ENCODE measurements at places on chromosomes 16 and 17.

DNA sequence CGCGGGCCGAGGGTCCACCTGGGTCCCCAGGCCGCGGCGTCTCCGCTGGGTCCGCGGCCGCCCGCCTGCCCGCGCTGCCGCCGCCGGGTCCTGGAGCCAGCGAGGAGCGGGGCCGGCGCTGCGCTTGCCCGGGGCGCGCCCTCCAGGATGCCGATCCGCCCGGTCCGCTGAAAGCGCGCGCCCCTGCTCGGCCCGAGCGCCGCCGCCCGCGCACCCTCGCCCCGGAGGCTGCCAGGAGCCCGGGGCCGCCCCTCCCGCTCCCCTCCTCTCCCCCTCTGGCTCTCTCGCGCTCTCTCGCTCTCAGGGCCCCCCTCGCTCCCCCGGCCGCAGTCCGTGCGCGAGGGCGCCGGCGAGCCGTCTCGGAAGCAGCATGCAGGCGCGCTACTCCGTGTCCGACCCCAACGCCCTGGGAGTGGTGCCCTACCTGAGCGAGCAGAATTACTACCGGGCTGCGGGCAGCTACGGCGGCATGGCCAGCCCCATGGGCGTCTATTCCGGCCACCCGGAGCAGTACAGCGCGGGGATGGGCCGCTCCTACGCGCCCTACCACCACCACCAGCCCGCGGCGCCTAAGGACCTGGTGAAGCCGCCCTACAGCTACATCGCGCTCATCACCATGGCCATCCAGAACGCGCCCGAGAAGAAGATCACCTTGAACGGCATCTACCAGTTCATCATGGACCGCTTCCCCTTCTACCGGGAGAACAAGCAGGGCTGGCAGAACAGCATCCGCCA, 504 bp downstream of the FOXC2 start:
- DNase-seq: peak; percentile 57

DNA sequence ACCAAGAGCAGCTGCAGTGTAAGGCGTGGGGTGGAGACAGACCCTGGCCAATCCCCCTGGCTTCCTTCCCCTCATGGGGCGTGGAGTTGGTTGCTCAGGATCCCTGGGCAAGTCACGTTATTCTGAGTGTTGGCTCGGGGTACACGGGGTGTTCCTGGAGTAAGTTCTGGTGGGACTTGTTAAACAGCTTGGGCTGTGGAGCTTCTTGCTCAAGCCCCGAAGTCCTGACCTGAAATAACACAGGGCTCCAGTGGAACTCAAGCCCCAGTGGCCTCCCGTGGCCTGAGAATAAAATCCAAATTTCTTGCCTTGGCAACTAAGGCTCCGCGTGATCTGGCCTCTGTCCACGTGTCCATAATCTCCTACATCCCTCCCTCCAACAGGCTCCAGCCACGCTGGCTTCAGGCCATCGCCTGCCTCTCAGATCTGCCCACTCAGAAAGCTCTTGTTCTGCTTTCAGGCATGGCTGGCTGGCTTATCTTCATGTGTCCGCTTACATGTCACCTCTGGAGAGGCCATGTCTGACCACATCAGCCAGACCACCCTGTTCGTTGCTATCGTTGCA, 49.3 kb upstream of the BCO1 start:
- peak; percentile 35 for DNase-seq

DNA sequence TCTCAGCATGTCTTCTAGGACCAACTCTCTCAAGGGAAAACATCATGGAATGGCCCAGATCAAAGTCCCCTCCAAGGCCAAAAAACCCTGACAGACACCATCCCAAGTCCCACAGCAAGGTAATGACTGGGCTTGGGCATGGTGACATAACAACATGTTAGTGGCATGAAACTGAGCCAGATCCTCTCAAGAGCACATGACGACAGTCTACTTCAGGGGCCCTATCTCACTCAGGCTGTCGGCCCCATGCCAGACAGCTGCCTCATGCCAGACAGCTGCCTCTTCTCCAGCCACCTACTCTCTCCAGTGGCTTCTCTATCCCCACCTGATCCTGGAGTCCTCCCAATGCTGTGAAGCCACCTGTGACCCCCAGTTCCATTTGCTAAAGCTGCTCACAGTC, 18.4 kb downstream of the HSD11B2 start:
- DNase-seq: peak; percentile 47

DNA sequence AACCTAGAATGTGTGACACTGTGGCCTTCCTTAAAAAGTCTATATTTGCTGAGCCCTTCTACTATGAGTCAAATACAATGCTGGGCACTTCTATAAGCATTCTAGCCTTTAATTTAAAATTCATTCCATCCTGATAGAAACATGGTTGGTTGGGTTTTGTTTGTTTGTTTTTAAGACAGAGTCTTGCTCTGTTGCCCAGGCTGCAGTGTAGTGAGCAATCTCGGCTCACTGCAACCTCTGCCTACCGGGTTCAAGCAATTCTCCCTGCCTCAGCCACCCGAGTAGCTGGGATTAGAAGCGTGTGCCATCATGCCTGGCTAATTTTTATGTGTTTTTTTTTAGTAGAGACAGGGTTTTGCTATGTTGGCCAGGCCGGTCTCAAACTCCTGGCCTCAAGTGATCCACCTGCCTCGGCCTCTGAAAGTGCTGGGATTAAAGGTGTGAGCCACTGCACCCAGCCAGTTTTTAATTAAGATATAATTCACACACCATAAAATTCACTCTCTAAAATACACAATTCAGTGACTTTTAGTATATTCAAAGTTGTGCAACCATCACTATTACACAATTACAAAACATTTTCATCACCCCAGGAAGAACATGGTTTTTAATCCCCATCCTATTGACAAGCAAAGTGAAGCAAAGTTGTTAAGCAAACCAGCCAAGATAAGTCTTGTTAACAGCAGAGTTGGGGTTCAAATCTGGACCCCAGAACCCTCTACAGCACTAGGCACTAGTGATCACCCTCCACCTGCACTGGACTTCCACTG, 42.8 kb downstream of the CMTM4 start:
- no peak for DNase-seq

DNA sequence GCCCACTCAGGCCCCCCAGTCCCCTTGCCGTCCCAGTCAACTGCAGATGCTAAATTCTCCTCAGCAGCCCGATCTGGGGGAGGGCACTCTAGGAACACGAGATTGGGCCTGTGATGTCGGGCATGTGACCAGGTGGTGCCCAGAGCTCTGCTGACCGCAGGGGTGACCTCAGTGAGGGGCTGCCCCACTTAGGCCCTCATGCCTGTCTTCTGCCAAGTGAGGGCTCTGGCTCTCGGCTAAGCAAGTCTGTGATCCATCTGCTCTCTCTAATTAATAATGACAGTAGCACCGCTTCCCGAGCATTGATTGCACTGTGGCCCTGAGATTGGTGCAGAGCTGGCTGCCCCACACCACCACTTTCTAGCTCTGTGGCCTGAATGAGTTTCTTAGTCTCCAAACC, 138.8 kb downstream of the MRM1 start:
- no peak for DNase-seq

GRCh38 chr16:27999687-28000086, 63.8 kb downstream of the GSG1L start:
- DNase-seq: no peak

GRCh38 chr17:40063901-40064531, 1.3 kb downstream of the THRA start:
- DNase-seq: no peak

- peak; percentile 71 for DNase-seq
Observed at GRCh38 chr17:82892899-82893565, 53.2 kb upstream of the ZNF750 start.

GRCh38 chr17:16456742-16457316, 35.2 kb downstream of the LRRC75A start:
- no peak for DNase-seq

- DNase-seq: no peak
Observed at GRCh38 chr17:38705523-38705802, 390 bp downstream of the MLLT6 start.

GRCh38 chr16:57169327-57169726, 16.5 kb downstream of the PSME3IP1 start:
- no peak for DNase-seq

GRCh38 chr16:11242658-11243057, 13.3 kb downstream of the SOCS1 start:
- no peak for DNase-seq

DNA sequence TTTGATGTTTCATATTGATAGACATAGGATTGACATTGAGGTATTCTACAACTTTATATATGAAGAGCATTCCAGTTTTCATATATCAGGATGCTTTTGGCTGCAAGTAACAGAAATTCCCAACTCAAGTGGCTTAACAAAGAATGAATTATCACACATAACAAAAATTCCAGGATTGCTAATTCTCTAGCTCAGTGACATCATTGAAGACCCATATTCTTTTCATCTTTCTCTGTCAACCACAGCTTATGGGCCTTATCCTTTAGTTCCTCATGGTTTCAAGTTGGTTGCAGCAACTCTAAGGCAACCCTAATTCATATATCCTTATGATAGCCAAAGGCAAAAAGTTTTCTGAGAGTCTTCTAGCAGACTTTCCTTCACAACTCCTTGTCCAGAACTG, 91.5 kb upstream of the HAS3 start:
- no peak for DNase-seq

- no peak for DNase-seq
Observed at GRCh38 chr16:83270640-83271039, 537.1 kb upstream of the HSBP1 start.

- DNase-seq: peak; percentile 84
Observed at GRCh38 chr17:491086-492021, 138.7 kb upstream of the RPH3AL start.

DNA sequence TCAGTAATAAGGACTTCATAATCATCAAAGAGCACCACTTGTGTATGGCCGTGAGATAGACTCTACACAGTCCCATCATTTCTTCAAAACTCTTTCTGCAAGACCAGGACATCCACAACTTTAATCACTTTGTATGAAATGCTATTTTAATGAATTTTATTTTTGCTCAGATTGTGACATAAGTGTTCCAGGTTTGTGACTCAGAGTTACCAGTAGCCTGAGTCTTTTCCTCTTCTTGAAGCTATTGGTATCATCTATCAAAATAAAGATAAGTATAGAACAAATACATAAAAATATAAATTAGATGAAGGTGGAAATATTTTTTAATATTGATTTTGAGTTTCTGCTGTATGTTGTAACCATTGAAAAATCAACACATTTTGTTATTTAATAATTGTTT, 16.6 kb upstream of the VWA3A start:
- DNase-seq: no peak

DNA sequence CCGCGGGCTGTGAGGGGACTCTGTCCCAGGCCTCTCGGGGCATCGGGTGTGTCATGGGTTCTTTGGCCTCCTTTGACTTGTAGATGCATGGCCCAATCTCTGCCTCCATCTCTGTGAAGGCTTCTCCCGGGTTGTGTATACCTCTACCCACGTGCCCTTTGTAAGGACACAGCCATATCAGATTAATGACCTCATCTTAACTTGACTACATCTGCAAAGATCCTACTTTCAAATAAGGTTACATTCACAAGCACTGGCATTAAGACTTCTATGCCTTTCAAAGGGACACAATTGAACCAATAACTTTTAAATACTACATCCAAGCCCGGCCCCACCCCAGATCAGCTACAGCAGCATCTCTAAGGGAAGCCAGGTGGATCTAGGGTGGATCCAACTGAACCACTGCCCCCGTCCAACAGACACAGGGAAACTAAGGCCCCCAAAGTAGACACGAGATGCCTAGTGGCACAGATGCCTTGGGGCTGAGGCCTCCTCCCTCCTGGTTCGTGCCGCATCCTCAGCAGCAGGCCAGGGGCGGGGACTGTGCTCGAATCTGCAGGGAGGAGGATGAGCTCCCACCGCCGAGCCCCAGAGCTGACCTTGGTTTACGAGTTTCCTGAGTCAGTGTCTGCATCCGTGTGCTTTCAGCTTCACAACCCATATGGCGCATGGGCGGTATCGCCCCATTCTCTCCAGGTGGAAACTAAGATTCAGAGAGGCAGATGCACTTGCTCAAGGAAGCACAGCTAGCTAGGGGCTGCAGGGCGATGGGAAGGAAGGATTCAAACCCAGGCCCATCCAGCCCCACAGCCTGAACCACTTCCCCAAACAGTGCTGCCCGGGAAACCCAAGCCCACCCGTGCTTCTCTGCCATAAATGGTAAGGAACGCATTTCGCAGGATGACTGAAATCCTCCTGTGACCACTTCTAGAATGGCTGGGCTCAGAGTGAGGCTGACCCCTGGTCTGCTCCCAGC, 353.3 kb downstream of the C16orf95 start:
- no peak for DNase-seq

- no peak for DNase-seq
Observed at GRCh38 chr16:36336-36984, 16.9 kb downstream of the POLR3K start.

DNA sequence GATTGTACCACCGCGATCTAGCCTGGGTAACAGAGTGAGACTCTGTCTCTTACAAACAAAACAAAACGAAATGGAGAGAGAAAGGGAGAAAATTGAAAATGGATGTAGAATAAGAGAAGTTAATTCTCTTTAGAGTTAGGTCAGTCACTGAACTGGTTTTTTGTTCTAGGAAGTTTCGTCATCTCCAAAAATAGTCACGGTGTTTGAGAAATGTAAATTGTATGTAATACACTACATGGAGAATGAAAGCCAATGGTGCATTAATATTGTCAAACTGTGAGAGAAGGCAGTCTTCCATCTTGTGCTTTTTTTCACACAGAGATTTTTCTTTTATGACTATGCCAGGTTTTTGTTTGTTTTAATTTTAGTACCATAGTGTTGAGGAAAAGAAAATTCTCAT, 145.9 kb downstream of the BCAS3 start:
- no peak for DNase-seq

DNA sequence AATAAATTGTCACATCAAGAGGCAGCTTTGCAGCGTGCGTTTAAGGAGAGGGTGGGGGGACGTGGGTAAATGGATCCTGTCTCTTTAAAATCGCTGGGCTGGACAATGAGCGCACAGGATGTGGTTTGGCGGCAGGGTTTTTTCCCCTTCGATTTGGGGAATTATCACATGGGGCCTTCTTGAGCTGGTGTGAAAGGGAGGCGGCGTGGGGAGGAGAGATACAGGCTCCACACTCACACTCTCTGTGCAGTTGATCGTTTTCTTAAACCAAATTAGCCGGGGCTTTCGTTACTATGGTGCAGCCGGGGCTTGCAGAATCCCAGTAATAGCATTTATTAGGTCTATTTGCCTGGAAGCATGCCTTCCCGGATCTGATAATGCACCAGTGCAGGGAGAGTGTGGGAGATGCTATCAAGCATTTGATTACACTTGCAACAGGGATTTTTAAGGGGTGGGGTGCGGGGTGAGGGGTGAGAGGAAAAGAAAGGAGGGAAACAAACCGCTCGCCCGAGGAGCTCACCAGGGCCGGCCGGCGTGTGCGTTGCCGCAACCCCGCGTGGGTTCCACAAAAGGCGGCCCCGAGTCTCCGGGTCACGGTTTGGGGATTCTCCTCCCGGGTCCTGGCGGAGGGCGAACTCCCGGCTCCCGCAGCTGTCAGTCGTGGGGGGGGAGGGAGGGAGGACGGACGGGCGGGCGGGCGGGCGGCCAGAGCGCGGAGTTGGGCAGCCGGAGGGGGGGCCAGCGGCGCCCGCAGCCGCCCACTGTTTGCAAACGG, 58.8 kb upstream of the GSE1 start:
- DNase-seq: peak; percentile 88
